ENCODE measurements at places on chromosomes 5 and 9. TPM values are rescaled to one million over a fixed set of nuclear protein-coding genes. Genes with fewer than 3 reads are reported as not detected.

TMEM215 gene
- not detected for total RNA-seq

ADAMTS16 gene
- total RNA-seq = not detected

ST8SIA4 gene
- 1.7 TPM for total RNA-seq

SGCD gene
- 3.1 TPM for total RNA-seq

CHSY3 gene
- total RNA-seq = 4.6 TPM

ZDHHC11B gene
- 2.7 TPM for total RNA-seq

PCDHB2 gene
- total RNA-seq = 0.11 TPM

INSYN2B gene
- total RNA-seq = 0.13 TPM

C1QTNF2 gene
- total RNA-seq = 0.11 TPM

SNCAIP gene
- 0.53 TPM for total RNA-seq

PCSK5 gene
- 5.3 TPM for total RNA-seq

PCDHGB3 gene
- total RNA-seq = 0.56 TPM

MPDZ gene
- total RNA-seq = 49.7 TPM

SV2C gene
- total RNA-seq = 0.02 TPM

CDX1 gene
- not detected for total RNA-seq

C5orf58 gene
- not detected for total RNA-seq

PLAC8L1 gene
- total RNA-seq = not detected

GADD45G gene
- total RNA-seq = 13.5 TPM

NR2F1-AS1 gene
- total RNA-seq = 1.7 TPM

SMARCA2 gene
- total RNA-seq = 46.2 TPM

PCDHGB1 gene
- total RNA-seq = 1.2 TPM

MARVELD2 gene
- 27.8 TPM for total RNA-seq
